Left ventricle myocardium inferior (tissue), 1 donor: ENCODE measurements at places on chromosomes 12 and 14. TPM values are rescaled to one million over a fixed set of nuclear protein-coding genes. Genes with fewer than 3 reads are reported as not detected.
A peak's percentile ranks its signal among the peaks of the same experiment; 100 is the strongest.

GRCh38 chr12:16165506-16165905 lies 112.0 kb downstream of the SLC15A5 start:
- no peak for DNase-seq
- H3K4me1 ChIP-seq, result no peaks in the 10 kb centered on the region
- H3K27ac ChIP-seq, result no peak overlapping the region
- H3K27me3 ChIP-seq, result no peaks in the 10 kb centered on the region
- no peaks in the 10 kb centered on the region for H3K36me3 ChIP-seq

GRCh38 chr14:101442451-101442850 lies 118.8 kb upstream of the DIO3 start:
- no peaks in the 10 kb centered on the region for H3K4me1 ChIP-seq
- no peak for DNase-seq
- no peaks in the 10 kb centered on the region for H3K36me3 ChIP-seq

- H3K4me3 ChIP-seq, result no peak overlapping the region
- no peak overlapping the region for H3K27ac ChIP-seq
- H3K36me3 ChIP-seq, result no peaks in the 10 kb centered on the region
- DNase-seq, result no peak
Measured at GRCh38 chr14:50237427-50237826, 6.0 kb upstream of the SOS2 start.

DNA sequence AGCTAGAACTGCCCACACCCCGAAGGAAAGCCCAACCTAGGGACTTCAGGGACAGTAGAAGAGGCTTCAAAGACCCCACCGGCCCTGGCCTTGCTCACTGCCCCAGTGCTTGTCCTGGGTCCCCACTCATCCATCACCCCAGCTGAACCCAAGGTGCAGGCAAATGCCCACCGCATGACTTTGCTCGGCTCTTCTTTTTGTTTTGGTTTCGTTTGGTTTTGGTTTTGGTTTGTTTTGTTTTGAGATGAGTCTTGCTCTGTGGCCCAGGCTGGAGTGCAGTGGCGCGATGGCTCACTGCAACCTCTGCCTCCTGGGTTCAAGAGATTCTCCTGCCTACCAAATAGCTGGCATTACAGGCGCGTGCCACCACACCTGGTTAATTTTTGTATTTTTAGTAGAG lies 9.0 kb downstream of the CCDC85C start:
- H3K36me3 ChIP-seq, result no peaks in the 10 kb centered on the region
- no peaks in the 10 kb centered on the region for H3K27me3 ChIP-seq
- H3K27ac ChIP-seq, result no peak overlapping the region
- no peak overlapping the region for H3K4me3 ChIP-seq

Gene SLC5A8
- total RNA-seq, result not detected

Gene GSC
- 0.66 TPM for total RNA-seq

- peaks cover 24% of the 10 kb centered on the region for H3K4me1 ChIP-seq
- DNase-seq, result no peak
- H3K36me3 ChIP-seq, result peaks cover 50% of the 10 kb centered on the region
- H3K27me3 ChIP-seq, result no peaks in the 10 kb centered on the region
Measured at GRCh38 chr12:113370923-113371682, 12.7 kb downstream of the PLBD2 start.

Gene CIROP
- total RNA-seq, result not detected

Gene CCDC88C
- 2.8 TPM for total RNA-seq

GRCh38 chr12:84732828-84733340 lies 179.7 kb downstream of the SLC6A15 start:
- no peak overlapping the region for H3K27ac ChIP-seq
- no peaks in the 10 kb centered on the region for H3K27me3 ChIP-seq
- H3K4me3 ChIP-seq, result no peak overlapping the region
- DNase-seq, result no peak
- no peaks in the 10 kb centered on the region for H3K4me1 ChIP-seq
- H3K36me3 ChIP-seq, result no peaks in the 10 kb centered on the region

GRCh38 chr14:68088451-68088854 lies 268.9 kb downstream of the RAD51B start:
- H3K36me3 ChIP-seq, result no peaks in the 10 kb centered on the region
- no peak overlapping the region for H3K4me3 ChIP-seq
- no peak for DNase-seq
- no peak overlapping the region for H3K27ac ChIP-seq
- H3K27me3 ChIP-seq, result peaks cover 4% of the 10 kb centered on the region

- H3K27ac ChIP-seq, result no peak overlapping the region
- no peak for DNase-seq
- H3K4me1 ChIP-seq, result peaks cover 43% of the 10 kb centered on the region
Measured at GRCh38 chr12:89247541-89247942, 104.8 kb downstream of the DUSP6 start.

GRCh38 chr14:51962711-51963110 lies 26.6 kb upstream of the RTRAF start:
- H3K4me3 ChIP-seq, result peak overlapping the region; percentile 34
- peak overlapping the region; percentile 14 for H3K27ac ChIP-seq
- H3K36me3 ChIP-seq, result peaks cover 5% of the 10 kb centered on the region
- H3K27me3 ChIP-seq, result no peaks in the 10 kb centered on the region

DNA sequence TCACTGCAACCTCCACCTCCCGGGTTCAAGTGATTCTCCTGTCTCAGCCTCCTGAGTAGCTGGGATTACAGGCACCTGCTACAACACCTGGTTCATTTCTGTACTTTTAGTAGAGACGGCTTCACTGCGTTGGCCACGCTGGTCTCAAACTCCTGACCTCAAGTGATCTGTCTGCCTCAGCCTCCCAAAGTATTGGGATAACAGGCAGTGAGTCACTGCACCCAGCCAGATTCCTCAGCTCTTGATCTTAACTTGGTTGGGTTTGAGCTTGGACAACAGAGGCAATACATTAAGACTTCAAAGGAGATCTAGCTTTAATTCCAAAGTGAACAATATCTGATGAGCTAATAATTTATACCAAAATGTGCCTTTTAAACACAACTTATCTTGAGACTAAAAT lies 5.6 kb downstream of the DAZAP2 start:
- DNase-seq, result no peak
- no peak overlapping the region for H3K27ac ChIP-seq
- peaks cover 67% of the 10 kb centered on the region for H3K4me1 ChIP-seq
- H3K4me3 ChIP-seq, result no peak overlapping the region

GRCh38 chr12:26298785-26299621 lies 103.6 kb downstream of the SSPN start:
- peak overlapping the region; percentile 59 for H3K27ac ChIP-seq
- H3K4me1 ChIP-seq, result peaks cover 16% of the 10 kb centered on the region
- peak overlapping the region; percentile 36 for H3K4me3 ChIP-seq
- no peaks in the 10 kb centered on the region for H3K36me3 ChIP-seq

DNA sequence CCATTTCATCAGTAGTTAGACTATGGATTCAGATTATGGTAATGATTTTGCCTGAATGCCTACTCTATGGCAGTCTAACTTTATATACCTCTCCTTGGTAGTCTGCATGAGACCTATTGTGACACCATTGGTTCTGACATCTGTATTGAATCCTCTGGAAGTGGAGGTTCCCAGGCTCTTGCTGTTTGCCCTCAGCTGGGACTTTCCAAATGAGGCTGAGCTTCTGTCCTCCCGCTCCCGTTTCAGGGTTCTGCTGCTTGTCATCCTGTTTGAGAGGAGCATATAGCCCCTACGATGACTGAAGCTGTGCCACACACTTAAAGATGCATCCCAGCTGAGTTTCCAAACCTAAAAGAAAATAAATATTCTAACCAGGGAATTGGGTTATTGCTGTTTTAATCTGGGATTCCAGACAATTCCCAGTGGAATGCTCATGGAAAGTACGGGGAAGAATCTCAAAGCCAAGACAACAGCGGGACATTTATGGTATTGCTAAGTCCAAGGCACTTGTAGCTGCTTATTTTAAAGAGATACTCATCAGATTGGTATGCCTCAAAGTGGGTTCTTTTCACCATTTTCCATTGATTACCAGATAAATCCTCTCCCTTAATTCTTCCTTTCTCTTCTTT lies 105.9 kb downstream of the ETV6 start:
- peaks cover 72% of the 10 kb centered on the region for H3K4me1 ChIP-seq
- peaks cover 13% of the 10 kb centered on the region for H3K36me3 ChIP-seq
- no peak overlapping the region for H3K4me3 ChIP-seq
- DNase-seq, result no peak

Gene CDKL1
- 1.3 TPM for total RNA-seq

Gene DIO2
- 6.4 TPM for total RNA-seq

GRCh38 chr14:72598306-72598705 lies 295.6 kb downstream of the DPF3 start:
- H3K27ac ChIP-seq, result no peak overlapping the region
- DNase-seq, result no peak
- H3K4me1 ChIP-seq, result no peaks in the 10 kb centered on the region
- H3K36me3 ChIP-seq, result no peaks in the 10 kb centered on the region
- no peaks in the 10 kb centered on the region for H3K27me3 ChIP-seq

DNA sequence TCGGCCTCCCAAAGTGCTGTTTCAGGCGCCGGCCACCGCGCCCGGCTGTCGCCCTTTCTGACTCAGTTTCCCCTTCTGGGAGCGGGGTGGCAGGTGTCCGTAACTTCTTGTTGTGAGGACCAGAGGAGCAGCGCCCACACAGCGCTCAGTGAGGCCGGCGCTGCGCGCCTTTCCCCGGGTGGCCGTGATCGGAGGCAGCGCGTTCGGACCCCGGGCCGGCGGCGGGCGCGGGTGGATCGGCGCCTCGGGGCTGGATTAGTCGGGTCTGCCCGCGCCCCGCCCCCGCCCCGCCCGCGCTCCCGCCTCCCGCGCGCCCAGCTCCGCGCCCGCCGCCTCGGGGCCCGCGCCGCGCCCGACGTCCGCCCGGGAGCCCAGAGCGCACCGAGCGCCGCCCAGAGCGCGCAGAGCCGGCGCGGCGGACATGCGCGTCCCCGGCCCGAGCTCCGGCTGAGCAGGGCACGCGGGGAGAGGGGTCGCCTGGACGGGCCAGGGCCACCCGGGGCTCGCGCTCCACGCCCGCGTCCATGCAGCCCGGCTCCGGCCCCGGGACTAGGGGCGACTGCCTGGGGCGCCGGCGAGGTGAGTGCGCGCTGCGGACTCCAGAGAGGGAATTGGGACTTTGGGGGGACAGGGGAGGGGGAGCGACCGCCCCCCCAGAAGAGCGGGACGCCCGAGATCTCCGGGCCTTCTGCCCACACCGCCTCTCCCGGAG lies 50.6 kb downstream of the LRCOL1 start:
- H3K4me1 ChIP-seq, result peaks cover 28% of the 10 kb centered on the region
- peak overlapping the region; percentile 73 for H3K4me3 ChIP-seq
- no peak overlapping the region for H3K27ac ChIP-seq
- peak; percentile 38 for DNase-seq
- no peaks in the 10 kb centered on the region for H3K36me3 ChIP-seq
- no peaks in the 10 kb centered on the region for H3K27me3 ChIP-seq

- H3K4me1 ChIP-seq, result peaks cover 39% of the 10 kb centered on the region
- H3K4me3 ChIP-seq, result peak overlapping the region; percentile 77
- H3K27ac ChIP-seq, result peak overlapping the region; percentile 90
Measured at GRCh38 chr14:32200368-32201192, 1.3 kb upstream of the RNU6-7 start.

- H3K36me3 ChIP-seq, result no peaks in the 10 kb centered on the region
- peaks cover 9% of the 10 kb centered on the region for H3K27me3 ChIP-seq
- no peak overlapping the region for H3K4me3 ChIP-seq
- DNase-seq, result no peak
- no peak overlapping the region for H3K27ac ChIP-seq
- no peaks in the 10 kb centered on the region for H3K4me1 ChIP-seq
Measured at GRCh38 chr12:7705846-7706245, 5.4 kb upstream of the DPPA3 start.
